Ovary (tissue), 10 donors: ENCODE measurements at places on chromosomes 1 and 21. TPM values are rescaled to one million over a fixed set of nuclear protein-coding genes. Genes with fewer than 3 reads are reported as not detected.

GRCh38 chr1:112704391-112704933, 2.5 kb downstream of the RHOC start:
- peak overlapping the region; percentile 24 for H3K27ac ChIP-seq
- DNase-seq: no peak
- peak overlapping the region; percentile 67 for H3K4me3 ChIP-seq
- H3K4me1 ChIP-seq: peaks cover 24% of the 10 kb centered on the region

DNA sequence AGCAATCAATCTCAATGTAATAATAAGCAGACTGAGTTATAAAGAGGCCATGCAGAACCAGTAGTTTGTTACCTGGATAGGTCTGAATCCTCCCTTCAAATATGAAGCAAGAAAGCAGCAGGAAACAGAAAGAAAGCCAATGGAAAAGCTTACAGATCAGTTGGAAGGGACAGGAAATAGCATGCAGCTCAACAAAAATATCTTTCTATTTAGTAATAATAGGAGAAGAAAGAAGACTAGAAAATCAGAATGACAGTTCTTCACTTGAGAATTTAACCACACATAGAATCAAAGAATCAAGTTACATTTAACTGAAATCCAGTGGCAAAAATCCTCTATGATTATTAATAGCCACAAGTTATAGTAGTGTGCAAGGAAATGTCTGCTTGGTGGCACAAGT, 194.4 kb downstream of the EIF4G3 start:
- no peaks in the 10 kb centered on the region for H3K36me3 ChIP-seq
- H3K4me3 ChIP-seq: no peak overlapping the region
- no peak overlapping the region for H3K27ac ChIP-seq
- H3K27me3 ChIP-seq: no peaks in the 10 kb centered on the region
- no peak for DNase-seq

- DNase-seq: no peak
- no peak overlapping the region for H3K27ac ChIP-seq
- H3K36me3 ChIP-seq: no peaks in the 10 kb centered on the region
- no peaks in the 10 kb centered on the region for H3K4me1 ChIP-seq
- H3K4me3 ChIP-seq: no peak overlapping the region
Measured at GRCh38 chr1:57376041-57376440, 47.8 kb downstream of the DAB1 start.

GRCh38 chr1:234643111-234643849, 33.3 kb upstream of the IRF2BP2 start:
- H3K27me3 ChIP-seq: no peaks in the 10 kb centered on the region
- no peaks in the 10 kb centered on the region for H3K4me1 ChIP-seq
- no peak for DNase-seq
- no peaks in the 10 kb centered on the region for H3K36me3 ChIP-seq
- H3K27ac ChIP-seq: no peak overlapping the region
- no peak overlapping the region for H3K4me3 ChIP-seq

- H3K27me3 ChIP-seq: no peaks in the 10 kb centered on the region
- no peak for DNase-seq
Measured at GRCh38 chr1:154832384-154832783, 37.7 kb downstream of the KCNN3 start.

- no peaks in the 10 kb centered on the region for H3K36me3 ChIP-seq
- no peak overlapping the region for H3K4me3 ChIP-seq
- DNase-seq: no peak
- H3K27ac ChIP-seq: no peak overlapping the region
Measured at GRCh38 chr1:190975827-190976226, 498.2 kb upstream of the BRINP3 start.

TACSTD2 gene
- total RNA-seq: 7.5 TPM
